ENCODE measurements at places on chromosomes 11 and 22.

DNA sequence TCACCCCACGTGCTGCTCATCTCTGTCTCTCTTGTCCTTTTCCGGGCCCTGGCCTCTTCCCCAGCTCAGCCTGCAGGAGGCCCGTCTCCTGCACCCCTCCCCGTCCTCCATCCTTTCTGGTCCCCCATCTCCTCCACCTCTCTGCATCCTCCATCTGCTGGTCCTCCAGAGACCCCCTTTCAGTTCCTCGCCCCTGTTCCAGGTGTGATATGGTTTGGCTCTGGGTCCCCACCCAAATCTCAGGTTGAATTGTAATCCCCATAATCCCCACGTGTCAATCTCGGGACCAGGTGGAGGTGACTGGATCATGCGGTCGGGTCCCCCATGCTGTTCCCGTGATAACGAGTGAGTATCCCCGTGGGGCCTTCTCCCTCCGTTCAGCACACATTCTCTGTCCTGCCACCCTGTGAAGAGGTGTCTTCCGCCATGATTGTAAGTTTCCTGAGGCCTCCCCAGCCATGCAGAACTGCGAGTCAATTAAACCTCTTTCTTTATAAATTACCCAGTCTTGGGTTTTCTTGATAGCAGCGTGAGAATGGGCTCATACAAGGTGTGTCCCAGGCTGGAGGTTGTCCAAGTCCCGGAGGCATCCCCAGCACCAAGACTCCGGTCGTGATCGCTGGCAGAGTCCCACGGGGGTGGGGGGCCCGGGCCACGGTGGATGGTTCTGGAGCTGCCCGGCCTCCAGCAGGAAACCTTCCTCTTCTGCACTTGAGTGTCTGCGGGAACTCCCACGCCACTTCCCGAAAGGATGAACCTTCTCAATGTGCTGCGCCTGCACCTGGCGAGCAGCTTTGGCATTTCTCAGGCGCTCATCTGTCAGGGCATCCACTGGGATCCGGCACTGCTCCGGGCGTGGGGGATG lies 29.0 kb upstream of the TOLLIP start:
- no peak for DNase-seq

DNA sequence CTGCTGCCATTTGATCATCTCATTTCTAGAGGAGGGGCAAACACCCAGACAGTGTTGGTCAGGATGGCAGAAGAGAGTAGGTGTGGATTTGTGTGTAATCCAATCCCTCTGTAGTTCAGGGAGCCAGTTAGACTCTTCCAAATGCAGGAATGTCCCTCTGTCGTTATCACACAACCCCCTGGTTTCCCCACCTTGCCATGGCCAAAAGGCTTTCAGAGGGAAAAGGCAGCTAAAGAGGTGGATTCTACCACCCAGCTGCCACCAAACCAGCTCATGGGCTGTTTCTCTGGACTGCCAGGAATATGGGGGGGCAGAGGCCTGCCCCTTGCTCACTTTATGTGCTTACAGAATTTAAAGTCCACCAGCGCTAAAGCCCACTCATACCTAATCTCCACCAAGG lies 18.1 kb downstream of the TSKU start:
- DNase-seq, result no peak

GRCh38 chr22:41444360-41445128 lies 2.1 kb downstream of the TOB2 start:
- peak; percentile 91 for DNase-seq

DNA sequence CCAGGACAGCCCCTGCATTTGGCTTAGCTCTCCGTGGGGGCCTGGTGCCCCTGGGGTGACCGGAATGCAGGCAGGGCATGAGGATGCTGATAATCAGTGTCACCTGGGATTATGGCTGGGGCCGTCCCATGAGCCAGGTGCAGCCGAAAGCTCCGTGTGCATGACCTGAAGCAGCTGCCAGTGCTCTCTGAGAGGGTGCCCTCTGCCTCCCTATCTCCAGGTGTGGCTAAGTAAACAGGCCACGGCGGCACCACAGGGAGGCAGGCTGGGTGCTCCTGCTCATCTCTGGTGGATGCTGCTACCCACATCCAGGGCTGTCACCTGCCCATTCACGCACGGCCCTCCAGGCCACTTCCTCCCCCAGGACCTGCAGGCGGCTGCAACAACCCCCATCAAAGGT lies 29.8 kb downstream of the DUSP8 start:
- no peak for DNase-seq

DNA sequence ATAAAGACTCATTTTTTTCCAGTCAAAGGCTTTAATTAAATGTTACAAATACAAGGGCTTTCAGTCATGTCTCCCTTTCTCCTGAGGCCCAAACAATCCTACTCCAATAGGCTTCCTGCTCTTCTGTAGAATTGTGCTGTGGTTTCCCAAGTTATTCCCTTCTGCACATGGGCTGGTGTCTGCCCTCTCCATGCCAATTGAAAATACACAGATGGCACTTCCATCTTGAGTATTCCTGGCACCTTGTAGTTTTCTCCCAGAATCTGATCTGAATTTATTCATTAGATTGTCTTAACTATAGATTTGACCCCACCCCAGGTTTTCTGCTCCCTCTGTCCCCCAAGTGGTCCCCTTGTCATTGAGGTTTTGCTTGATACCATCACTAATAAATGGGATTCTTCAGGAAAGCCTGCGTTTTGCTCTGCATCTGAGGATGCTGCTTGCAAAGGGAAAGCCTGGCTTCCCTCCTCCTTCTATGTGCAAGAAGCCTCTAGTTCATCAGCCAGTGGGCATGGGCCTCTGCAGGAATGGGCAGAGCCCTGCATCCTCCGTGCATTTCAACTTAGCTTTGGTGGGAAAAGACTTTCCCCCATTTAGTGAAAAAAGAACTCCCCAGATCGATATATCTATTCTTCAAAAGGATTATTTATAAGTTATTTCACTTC lies 926.7 kb downstream of the NTM start:
- no peak for DNase-seq

GRCh38 chr11:16184588-16184987 lies 171.8 kb downstream of the SOX6 start:
- DNase-seq, result no peak

GRCh38 chr11:61817471-61818202 lies 834 bp upstream of the FADS1 start:
- DNase-seq, result no peak

GRCh38 chr22:46672731-46673130 lies 52.5 kb downstream of the GRAMD4 start:
- no peak for DNase-seq

DNA sequence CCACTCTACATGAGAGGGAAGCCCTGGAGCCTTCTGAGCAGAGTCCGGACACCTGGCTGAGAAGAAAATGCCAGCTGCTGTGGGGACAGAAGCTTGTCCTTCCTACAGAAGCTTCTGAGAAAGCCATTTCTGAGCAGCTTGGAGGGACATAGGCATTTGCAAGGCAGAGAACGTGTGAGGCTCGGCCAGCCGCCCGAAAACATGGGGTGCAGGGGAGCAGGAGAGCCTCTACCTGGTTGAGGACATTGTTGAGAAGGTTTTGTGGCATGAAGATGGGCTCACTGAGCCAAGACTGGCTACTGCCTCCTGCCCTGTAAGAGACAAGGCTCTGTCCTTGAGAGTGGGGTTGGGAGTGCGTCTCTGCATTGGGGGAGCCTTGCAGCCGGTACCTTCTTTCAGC lies 25.3 kb downstream of the SAMM50 start:
- no peak for DNase-seq

- no peak for DNase-seq
Measured at GRCh38 chr11:115409116-115409670, 95.0 kb downstream of the CADM1 start.

DNA sequence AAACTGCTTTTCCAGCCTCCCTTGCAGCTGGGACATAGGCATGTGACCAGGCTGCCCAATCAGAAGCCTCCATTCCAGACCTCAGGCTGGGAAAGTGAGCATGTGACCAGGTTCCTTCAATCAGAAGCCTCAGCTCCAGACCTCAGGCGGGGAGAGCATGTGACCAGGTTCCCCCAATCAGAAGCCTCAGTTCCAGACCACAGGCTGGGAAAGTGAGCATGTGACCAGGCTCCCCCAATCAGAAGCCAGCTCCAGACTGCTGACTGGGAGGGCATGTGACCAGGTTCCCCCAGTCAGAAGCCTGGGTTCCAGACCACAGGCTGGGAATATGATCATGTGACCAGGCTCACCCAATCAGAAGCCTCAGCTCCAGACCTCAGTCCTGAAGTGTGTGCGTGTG lies 11.7 kb upstream of the IL2RB start:
- peak; percentile 5 for DNase-seq

DNA sequence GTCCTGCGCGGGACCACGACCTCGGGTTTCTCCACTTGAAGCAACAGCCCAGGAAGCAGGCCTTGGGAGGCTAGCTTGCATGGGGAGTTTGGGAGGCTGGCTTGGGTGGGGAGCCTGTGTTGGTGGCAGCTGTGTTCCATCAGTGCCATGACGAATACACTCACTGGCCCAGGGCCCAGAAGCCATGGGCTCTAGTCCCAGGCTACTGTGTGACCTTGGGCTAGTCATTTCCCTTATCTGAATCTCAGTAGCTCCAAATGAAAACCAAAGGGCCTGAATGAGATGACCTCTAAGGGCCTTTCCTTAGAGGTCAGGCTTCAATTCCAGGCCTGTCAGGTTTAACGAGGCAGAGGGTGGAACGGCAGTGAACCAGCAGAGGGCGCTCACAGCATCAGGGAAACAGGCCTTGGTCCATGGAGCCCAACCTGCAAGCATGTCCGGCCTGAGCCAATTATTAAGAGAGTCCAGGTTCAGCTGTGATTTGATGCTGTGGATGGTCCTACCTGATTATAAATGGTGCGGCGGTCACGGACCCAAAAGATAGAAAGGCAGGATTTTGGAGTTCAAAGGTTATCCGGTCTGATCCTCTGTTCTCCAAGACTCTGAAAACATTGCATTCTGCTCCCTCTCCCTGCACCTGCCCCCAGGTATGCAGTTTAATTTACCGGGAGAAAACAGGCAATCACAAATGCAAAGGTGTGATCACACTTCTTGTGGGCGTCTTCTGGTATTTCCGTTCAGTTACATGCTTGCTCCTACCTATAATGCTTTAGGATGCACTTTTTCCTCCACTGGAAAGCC lies 15.9 kb downstream of the PTPN5 start:
- DNase-seq, result peak; percentile 67

DNA sequence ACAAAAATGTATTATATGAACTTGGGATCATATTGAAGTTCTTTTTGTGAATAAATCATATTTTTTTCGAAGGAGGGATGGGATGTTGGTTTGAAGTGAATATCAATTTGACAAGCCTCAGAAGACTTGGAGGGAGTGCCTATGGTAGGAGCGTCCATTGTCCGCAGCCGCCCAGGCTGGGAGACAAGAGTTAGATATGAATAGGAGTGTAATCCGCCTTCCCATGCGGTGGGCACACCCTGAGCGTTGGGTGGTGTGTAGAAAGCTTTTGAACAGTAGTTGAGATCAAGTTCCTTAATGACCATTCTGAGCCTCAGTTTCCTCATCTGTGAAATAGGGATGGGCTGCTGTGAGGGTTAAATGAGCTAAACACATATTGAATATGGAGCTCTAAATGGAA lies 7.0 kb downstream of the CD82 start:
- no peak for DNase-seq

GRCh38 chr11:127334466-127334865 lies 333.9 kb upstream of the KIRREL3 start:
- DNase-seq, result no peak

- DNase-seq, result no peak
Measured at GRCh38 chr11:63404161-63404935, 34.8 kb downstream of the SLC22A9 start.

- no peak for DNase-seq
Measured at GRCh38 chr11:66976028-66976467, 944 bp downstream of the C11orf86 start.

GRCh38 chr22:25406510-25407210 lies 157.8 kb upstream of the GRK3 start:
- DNase-seq, result peak; percentile 65

DNA sequence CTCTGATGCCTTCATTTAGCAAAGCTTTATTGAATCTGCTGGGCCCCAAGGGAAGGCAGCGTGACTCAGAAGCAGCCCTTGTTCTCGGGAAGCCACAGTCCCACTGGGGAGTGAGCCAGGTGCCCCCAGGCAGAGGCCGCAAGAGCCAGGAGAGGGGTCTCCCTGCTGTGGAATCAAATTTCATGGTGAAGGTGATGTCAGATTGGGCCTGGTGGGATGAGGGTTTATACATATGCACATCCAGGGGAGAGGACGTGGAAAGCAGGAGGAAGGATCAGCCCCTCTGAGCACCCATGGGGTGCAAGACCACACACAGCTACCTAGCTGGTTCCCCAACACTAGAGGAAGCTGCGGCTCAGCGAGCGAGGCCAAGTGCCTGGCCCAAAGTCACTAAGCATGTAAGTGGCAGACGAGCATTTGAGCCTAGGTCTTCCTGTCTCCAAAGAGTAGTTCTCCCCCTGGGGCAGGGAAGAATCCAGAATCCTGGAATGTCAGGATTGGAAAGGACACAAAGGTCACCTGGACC lies 2.0 kb downstream of the SYNGR1 start:
- no peak for DNase-seq

- DNase-seq, result no peak
Measured at GRCh38 chr11:26947379-26947844, 46.5 kb upstream of the FIBIN start.

GRCh38 chr11:7448201-7448600 lies 37.1 kb upstream of the OLFML1 start:
- DNase-seq, result no peak

GRCh38 chr11:355581-356458 lies 13.5 kb upstream of the B4GALNT4 start:
- DNase-seq, result no peak

- peak; percentile 32 for DNase-seq
Measured at GRCh38 chr22:28883917-28884746, 760 bp downstream of the ZNRF3 start.

DNA sequence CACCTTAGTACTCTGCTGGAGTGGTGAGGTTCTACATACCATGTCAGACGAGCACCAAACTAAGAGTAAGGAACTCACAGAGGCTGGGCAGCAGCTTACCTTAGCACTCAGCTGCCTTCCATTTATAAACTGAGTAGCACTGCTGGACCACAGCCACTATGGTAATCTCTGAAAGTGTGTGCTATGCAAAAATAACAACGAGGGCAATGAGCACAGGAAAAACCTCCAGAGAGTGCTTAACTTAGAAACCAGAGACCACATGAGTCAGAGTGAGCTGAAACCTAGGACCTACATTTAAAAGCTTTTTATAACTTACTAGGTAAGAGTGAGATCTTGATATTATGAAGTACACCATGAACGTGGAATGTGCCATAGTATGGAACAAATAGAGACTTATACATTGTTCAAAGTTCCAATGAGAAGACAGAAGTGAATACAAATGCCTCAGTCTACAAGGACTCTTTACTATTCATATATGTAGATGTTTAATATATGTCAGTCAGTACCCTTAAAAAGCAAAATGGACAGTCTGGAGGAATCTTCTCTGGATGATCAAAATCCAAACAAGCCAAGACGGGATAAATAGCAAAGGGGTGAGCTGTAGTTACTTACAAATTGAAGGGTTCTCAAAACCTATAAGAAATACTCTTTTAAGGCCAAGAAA lies 17.2 kb upstream of the CD59 start:
- no peak for DNase-seq

DNA sequence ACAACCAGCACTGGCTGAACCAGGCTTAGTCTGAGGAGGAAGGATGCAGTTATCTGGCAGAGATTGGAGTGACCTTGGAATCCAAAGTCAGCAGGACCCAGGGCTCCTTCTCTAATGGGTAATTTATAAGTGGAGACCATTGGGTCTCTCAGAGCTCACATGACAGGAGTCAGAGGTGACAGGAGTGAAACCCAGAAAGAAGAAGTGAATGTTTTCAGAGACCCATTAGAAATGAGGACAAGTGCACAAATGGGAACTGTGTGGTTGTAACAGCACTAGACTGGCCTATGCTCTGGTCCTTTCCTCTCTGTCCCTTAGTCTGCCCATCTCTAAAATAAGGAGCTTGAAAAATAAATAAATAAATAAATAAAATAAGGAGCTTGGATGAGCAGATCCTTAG lies 107.4 kb downstream of the SERGEF start:
- no peak for DNase-seq

Measured in inflammatory macrophage (primary cell).